ENCODE measurements at places on chromosomes 11 and 22.
A peak's percentile ranks its signal among the peaks of the same experiment; 100 is the strongest.

- no peak for DNase-seq
Measured at GRCh38 chr11:15940462-15941205, 415.7 kb downstream of the SOX6 start.

DNA sequence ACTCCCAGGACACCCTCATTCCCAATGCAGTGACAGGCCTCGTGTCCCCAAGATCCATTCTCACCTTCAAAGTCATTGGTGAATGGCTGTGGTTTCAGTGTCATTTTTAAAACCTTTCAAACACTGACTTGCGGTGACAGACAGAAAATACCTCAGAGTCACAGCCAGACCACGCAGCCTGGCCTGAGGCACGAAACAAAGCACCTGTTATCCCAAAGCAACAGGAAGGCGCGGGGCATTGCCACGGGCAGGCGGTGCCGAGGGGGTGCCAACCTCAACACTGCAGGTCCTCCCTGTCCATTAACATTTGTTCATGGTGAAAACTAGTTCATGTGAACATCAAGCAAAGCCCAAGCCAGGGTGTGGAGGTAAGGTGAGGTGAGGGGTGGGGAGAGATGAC, 38.2 kb downstream of the RPUSD4 start:
- no peak for DNase-seq

GRCh38 chr22:45242778-45243191, 2.1 kb upstream of the KIAA0930 start:
- no peak for DNase-seq

- DNase-seq: peak; percentile 87
Measured at GRCh38 chr11:12284316-12285050, 92.9 kb upstream of the PARVA start.

GRCh38 chr22:40021401-40022000, 26.7 kb downstream of the FAM83F start:
- DNase-seq: no peak

DNA sequence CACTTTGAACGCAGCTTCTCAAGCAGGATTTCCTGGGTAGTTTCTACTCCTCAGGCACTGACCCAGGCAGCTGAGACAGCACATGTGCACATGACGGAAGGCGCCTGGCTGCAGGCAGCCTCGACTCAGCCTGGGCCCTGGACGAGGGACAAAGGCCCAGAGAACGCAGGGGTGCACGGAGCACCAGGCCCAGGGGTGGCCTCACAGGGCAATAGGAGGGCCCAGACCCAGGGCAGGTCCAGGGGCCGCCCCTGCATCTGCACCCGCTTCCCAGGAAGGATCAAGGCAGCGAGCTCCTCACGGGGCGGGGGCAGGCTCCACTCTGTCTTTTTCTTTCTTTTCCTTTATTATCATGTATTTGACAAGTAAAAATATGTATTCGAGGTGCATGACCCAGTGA, 208.4 kb downstream of the BRD1 start:
- DNase-seq: no peak

- no peak for DNase-seq
Measured at GRCh38 chr11:27304514-27304913, 58.5 kb downstream of the CCDC34 start.

DNA sequence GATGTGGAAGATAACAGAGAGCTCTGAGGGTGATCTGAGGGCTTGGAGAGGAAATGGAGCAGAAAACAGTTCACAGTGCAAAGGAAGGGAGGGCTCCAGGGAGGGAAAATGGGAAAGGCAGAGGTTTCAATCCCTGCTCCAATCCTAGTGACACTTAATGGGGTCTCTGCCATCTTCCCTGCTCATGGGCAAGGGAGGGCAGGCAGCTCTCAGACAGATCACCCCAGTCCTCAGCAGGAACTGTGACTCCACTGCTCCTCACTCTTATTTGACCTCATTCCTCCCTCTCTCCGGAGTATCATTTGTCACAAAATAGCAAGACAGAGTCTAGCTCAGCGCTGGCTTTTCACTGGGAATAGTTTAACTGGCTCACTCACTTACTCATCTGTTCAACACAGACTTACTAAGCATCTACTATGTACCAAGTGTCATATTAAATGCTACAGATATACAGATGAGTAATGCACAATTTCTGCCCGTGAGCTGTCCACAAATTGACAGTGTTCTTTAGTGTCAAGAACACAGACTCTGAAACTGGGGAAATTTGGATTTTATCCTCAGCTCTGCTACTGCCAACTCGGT, 817.4 kb downstream of the OPCML start:
- DNase-seq: peak; percentile 70

DNA sequence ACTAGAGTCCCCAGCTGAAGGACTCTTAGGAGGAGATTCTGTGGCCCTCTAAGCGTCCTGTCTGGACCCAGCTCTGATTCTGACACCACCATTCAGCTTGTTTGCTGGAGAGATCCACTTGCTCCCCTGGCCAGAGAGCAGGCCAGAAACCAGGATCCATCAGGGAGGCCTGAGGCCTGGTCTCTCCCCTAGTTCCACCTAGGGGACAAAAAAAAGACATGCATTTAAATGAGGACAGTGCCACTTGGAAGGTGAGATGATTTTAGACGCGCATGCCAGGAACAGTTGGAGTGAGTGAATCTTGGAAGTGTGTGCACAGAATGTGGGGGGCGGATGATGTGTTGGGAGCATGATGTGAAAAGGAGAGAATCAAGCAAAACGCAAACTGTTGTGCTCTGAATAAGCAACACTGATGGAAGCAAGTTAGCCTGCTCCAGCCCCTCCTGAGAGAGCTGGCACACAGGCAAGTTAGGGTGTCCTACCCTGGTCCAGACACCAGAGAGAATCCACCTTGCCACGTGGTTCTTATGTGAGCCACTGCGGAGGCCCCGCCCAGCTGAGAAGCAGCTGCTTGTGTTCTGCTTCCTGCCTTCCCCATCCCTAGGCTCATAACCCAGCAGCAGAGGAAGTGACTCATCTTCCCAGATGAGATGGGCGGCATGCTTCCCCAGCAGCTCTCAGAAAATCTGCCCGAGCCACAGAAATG, 8.0 kb upstream of the SLCO2B1 start:
- DNase-seq: peak; percentile 94

DNA sequence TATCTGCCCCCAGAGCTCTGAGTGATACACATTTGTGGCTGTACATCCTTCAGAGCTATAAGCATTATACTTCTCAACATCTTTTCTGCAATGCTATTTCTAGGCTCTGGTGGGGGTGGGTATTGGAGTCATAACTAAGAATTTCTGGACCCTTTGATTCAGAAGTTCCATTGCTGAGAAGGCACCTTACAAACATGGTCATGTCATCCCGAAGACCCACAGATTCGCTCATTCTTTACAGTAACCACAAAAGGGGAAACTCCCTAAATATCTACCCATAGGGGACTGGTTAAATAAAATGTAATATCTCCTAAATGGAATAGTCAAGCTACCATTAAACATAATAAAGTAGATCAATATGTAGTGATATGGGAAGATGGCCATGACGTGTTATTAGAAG, 98.8 kb downstream of the PRR5L start:
- no peak for DNase-seq

GRCh38 chr11:42870480-42870879, 441.3 kb upstream of the API5 start:
- no peak for DNase-seq

GRCh38 chr22:46727813-46728364, 10.2 kb downstream of the CERK start:
- DNase-seq: no peak

DNA sequence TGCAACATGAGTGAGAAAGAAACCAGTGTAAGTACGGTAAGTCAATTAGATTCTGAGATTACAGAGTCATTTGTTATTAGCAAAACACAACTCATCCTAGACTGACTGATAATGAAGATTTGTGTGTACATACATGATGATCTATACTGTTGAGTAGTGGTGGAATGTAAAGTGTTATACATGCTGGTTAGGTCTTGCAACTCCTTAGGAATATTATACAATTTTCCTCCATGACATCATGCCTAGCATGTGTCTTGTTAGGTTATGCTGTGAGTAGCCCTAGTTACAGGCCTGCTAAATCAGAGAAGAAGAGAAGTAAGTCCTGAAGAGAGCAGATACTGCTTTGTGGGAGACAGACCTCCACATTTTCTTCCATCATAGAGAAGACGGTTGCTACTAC, 880.6 kb downstream of the LUZP2 start:
- peak; percentile 18 for DNase-seq

DNA sequence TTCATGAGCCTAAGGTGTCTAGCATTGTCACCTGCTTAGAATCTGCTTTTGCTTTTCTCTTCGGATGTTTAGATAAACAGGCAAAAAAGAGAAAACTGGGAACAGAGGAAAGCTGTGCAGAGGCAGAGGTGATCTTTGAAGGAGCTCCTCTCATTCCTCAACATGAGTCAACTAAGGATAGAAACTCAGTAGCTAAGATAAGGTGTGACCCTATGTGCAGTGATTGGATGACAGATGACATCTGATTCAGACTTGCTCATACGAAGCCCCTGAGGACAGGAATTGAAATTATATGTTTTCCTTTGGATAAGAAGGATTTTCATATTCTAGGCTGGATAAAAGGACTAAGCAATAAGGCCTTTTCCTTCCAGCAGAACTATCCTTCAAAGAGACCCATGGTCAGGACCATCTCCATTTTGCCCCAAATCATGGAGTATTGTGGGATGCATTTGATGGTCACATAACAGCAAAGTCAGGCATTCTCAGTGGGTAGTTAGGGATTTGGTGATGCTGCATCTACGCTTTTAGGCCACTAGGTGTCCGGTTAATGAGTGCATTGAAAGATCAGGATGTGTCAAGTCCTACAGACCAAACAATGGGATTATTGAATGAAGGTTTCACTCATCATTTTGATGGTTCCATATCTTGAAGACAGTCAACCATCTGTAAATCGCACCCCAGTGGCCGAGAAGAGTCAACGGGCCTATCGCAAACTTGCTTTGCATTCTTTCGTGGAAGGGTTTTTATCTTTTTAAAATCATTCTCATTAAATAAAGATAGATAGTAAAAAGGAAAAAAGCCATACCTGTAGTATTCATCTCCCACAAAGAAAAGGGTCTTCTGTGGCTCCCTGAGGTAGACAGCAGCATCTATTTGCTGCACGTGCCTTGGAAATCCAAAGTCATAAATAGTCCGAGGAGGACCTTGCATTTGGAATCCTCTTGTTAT, 32.2 kb downstream of the MMP20 start:
- DNase-seq: peak; percentile 34

GRCh38 chr11:128532016-128532571, 55.3 kb downstream of the ETS1 start:
- no peak for DNase-seq

- no peak for DNase-seq
Measured at GRCh38 chr11:73380331-73380730, 4.1 kb downstream of the RELT start.

- DNase-seq: no peak
Measured at GRCh38 chr22:30837531-30837930, 131.0 kb downstream of the MORC2 start.

DNA sequence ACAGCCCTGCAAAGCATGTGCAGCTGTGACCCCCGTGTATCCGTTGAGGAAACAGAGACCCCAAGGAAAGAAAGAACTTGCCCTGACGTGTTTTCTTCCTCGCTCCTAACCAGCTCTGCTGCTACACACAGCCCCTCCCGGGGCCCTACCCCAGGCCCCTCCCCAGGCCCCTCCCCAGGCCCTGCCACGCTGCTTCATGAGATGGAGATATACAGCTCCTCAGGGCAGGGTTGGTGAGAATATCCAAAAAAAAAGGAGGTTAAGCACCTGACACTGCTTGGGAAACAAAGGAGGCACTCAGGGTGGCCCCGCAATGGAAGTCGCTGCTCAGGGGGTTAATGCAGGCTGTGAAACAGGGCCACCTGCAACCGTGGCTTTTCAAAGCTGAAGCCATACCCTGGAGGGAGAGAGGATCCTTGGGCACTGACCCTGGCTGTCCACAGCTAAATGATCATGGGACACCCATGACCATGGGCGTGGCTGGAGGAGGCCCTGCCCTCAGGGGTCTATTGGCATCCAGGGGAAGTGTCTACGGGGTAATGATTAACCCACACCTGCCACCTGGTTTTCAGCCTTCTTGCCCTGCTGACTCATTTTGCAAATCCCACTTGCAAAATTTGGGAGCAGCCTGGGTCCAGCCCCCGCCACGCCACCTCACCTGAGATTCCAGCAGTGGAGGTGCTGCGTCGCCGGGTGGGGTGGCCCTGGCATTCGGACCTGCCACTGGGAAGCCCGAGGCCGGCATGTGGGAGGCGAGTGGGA, 112.1 kb upstream of the ANO1 start:
- DNase-seq: no peak

GRCh38 chr11:115961159-115962003, 457.2 kb upstream of the CADM1 start:
- no peak for DNase-seq

GRCh38 chr22:23244690-23245044, 64.4 kb downstream of the BCR start:
- DNase-seq: no peak

DNA sequence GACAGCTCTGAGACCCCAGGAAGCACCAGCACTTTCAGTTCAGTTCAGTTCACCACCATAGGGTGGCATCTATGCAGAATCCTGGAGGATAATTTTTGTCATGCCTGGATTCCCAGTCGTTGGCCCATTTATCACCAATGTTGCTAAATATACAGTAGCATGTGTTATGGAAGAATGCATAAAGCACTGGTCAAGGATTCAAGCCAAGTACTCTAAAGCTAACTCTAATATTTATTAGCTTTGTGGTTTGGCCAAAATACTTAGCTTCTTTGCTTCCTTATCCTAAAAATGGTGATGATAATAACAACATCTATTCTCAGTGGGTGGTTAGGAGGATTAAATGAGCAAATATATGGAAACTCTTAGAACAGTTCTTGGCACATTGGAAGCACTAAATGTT, 294.7 kb upstream of the ZC3H12C start:
- DNase-seq: peak; percentile 28

DNA sequence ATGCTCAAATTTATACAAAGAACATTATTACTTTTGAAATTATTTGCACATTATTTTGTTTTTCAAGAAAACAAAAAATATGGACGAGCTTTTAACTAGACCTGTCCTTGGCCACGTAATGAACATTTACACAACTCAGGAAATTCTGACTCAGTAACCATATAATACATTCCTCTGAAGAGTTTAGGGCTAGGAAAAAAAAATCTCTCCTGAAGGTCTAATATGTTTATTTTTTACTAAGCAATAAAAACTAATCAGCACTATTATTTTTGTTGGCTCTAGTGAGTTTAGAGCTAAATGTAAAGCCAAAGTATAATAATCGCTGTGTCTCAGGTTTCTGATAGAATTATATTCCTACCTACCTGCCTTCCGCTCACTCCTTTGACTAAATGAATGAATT, 187.5 kb downstream of the SWAP70 start:
- DNase-seq: peak; percentile 64

DNA sequence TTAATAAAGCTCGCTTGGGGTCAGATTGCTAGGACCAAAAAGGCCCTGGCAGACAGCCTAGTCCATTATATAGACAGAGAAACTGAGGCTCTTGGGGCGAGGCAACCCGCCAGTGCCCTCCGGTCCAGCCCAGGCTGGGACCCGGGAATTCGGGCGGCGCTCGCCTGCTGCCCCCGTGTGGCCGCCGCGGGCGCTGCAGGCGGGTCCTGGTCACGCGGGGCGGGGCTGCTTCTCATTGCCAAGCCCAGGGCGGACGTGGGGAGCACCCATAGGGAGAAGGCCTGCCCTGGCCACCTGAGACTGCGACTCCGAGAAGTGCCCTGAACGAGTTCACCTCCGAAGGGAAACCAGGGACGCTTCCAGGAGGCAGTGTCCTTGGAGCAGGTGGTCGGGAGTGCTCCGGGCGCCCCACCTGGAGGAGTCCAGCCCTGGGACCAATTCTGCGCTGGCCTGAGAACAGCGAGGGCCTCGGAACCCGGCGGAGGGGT, 36.0 kb upstream of the CSNK1E start:
- peak; percentile 48 for DNase-seq
